ENCODE measurements at places on chromosomes 11 and 22.

- no peak for DNase-seq
Observed at GRCh38 chr11:13885083-13885482, 77.4 kb upstream of the SPON1 start.

GRCh38 chr11:126519764-126520734 is 164.6 kb downstream of the ST3GAL4 start:
- DNase-seq = no peak

DNA sequence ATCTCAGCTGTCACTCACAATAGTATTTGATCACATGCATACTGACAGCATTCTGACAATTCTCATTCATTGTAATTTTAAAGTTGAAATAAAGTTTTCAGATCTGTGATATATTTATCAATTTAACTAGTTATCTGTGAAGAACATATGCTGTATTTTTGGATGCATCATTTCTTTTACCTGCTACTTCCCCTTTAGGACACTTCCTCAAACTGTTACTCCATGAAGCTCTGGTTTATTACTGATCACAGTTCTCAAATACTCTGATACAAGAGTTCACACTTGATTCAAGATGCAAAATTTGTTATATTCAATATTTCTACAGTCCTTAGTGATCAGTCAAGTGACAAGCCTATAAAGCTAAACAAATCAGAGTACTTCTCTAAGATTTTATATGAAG is 1655.2 kb downstream of the LRRC4C start:
- no peak for DNase-seq

DNA sequence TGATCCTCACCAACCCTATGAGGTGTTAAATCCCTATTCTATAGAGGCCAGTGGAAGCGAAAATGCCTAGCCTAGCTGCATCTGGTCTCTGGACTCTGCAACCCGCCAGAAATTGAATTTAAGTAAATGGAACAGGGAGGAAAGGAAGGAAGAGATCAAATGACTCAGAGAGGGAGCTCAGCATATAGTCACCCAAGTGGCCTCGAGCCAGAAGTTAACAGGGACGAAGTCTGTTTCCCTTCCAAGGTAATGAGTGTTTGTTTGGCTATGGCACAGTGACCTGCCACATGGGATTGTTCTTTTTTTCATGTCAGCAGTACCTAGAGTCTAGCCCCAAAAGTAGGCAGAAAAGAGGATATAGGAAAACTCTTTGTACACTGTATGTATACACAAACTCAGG is 66.3 kb downstream of the PAK1 start:
- DNase-seq = no peak

DNA sequence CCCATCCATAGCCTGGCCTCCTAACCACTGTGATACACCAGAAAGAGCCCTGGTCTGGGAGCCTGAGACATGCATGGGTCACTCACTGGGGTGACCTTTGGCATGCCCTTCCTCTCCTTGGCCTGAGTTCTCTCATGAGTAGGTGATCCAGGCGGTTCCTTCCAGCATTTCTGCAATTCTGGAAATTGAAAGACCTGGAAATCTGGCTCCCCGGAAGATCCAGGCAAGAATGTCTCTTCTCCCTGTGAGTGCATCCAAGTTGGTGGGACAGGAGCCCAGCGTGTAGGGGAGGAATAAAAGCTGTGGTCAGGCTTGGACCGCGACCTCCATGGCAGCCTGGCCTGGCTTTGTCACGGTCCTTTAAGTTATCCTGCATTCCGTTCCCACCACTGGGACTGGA is 16.1 kb upstream of the SYT7 start:
- no peak for DNase-seq

GRCh38 chr11:33949252-33949913 is 57.5 kb upstream of the LMO2 start:
- DNase-seq = no peak

GRCh38 chr11:127052404-127052803 is 51.8 kb upstream of the KIRREL3 start:
- no peak for DNase-seq

- no peak for DNase-seq
Observed at GRCh38 chr11:100961633-100962032, 168.0 kb downstream of the PGR start.

GRCh38 chr11:73201249-73201648 is 16.8 kb upstream of the P2RY2 start:
- DNase-seq = no peak

GRCh38 chr22:17716529-17716928 is 57.7 kb downstream of the BID start:
- DNase-seq = no peak

GRCh38 chr11:15688351-15688792 is 573.6 kb downstream of the INSC start:
- no peak for DNase-seq

DNA sequence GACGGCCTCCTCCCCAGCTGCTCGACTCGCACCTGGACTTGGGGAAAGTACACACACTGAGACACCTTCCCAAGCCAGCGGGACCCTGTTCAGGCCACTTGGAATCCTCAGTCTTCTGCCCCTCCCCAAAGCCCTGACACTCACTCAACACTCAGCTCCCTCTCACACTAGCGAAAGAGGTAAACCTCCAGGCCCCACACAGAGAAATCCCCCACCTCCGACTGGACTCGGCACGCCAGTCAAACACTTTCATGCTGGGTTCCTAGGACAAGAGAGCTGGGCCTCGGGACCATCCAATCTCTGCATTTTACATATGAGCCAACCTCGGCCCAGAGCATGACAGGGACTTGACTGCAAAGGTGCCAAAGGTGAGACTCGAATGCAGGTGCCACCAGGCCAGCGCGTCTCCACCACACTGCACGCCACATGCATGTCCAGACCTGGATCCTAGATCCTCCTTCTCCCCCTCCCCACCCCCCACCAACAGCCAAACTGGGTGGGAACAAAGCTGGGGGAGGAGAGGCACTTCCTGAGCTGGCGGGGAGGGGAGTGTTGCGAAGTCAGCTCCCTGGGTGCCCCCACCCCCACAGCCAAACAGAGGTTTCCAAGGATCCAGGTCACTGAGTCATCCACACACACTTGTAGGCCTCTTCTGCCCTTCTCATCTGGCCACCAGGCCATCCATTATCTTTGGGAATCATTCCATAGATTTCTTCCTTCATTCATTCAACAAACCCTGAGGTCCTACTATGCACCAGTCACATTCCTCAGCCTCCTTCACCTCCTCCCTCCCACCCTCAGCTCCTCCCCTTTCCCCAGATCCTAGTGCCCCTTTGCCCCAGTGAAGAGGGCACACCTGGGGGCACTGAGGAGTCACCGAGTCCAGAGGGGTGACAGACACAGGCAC is 10.7 kb upstream of the CD5 start:
- no peak for DNase-seq

DNA sequence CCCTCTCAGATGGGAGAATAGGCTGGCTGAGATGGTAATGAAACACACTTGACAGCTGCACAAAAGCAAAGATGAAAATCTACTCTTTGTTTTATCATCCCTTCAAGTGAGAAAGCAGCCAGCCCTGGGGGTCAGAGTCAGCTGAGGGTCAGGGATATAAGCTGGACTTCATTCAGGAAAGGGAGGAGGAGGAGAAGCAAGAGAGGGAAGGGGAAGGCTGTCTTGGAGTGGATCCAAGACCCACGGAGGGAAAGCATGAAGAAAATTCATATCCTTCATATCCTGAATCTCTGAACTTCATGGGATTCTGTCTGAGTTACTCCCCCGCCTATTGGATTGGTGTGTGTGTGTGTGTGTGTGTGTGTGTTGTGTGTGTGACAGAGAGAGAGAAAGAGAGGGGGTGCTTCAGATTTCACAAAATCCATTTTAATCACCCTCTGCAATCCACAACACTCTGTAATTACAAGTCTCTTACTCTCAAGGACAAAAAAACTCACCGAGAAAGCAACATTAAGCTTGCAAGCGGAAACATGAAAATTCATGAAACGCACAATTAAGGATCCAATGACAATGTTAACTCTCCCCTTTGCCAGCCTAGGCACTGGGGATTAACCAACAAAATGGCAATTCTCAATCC is 327.7 kb downstream of the TENM4 start:
- DNase-seq = no peak

DNA sequence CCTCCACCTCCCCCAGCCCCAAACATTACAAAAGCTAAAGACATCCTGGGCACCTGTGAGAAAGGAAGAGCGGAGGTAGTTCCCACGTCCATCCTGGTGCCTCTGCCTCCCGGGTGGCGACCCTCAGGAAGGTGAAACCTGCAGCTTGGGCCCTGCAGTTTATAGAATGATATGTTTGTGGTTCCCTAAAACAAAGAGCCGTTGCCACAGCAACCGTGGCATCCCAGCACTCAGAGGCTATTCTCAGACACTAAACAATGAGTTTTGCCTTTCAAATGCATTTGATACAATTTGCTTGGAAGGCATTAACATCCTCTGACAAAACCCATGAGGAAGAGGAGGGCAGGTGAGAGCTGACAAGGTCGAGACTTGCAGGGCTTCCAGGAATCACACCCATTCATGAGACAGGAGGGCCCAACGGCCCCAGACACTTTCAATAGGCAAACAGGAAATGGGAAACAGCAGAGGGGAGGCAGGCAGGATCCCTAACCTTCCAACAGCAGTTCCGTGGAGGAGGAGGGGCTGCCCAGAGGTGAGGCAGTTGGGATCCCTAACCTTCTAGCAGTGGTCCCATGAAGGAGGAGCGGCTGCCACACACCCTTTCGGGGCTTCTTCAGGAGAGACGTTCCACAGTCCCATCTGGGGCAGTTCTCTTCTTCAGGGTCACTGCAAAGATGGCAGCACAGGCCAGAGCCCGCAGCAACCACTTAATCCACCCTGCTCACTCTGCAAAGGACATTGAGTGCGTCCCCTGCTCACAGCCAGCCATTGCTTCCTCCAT is 379.2 kb downstream of the SHANK2 start:
- no peak for DNase-seq

- DNase-seq = no peak
Observed at GRCh38 chr22:25746012-25746373, 4.0 kb downstream of the MYO18B start.

DNA sequence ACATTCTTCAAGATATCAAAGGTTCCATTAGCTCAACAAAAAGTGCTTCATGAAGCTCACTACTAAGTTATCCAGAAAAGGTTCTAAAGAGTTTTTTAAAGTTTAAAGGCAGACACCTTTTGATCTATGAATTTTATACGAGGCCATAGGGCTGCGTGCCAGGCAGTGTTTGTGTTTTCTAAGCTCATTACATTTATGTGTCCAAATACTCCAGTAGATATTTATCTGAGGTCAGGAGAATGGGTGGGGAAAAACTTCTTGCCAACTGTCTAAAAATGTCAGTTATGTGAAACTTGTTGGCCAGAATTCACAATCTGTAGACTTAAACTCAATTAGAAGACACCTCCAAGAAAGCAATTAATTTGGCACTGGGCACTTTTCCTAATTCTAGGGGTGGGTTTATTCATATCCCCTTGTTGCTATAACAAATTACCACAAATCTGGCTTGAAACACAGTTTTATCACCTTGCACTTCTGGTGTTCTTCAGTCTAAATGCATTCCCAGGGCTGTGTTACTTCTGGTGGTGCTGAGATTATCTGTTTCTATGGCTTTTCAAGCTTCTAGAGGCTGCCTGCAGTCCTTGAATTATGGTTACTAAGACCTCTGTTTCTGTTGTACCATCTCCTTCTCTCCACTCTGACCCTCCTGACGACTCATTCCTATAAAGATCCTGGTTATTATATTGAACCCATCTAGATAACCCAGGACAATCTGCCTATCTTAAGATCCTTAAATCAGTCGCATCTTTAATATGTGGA is 1030.4 kb upstream of the CNTN5 start:
- peak; percentile 22 for DNase-seq
